ENCODE measurements at places on chromosomes 1 and 21.

- no peak for DNase-seq
Measured at GRCh38 chr1:18941221-18942141, 15.0 kb downstream of the IFFO2 start.

DNA sequence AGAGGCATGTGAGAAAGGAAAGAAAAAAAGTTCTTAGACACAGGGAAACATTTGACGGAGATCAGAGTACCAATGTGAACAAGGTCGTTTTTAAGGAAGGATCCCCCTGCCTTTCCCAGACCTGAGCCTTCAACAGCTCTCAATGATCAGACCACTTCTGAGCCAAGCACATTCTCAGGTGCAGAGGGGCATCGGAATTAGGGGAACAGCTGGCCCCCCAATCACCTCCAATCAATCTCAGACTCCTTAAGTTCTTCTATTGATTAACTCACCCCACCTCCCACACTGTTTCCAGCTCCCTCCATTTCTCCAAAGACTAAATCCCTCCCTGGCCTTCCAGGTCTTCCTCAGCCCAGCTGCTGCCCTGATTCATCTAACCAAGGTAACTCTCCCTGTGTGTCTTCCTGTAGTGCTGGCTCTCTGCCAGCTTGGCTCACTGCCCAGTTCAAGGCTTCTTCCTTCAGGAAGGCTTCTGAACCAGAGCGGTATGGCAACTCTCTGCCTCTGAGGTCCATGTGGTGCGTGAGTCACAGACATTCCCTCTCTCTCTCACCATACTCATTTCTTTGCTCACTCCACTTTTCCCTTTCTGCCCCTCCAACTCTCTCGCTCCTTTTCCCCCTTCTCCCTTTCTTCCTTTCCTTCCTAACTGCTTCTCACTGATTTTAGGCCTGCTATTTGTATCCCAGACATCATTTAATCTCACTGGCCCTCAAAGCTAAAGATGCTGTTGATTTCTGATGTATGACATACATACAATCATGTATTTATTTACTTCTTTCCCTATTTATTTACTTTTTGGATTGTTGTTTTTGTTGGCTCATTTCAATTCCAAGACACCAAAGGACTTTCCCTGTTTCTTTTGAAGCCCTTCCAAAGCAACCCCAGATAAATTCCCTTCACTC is 18.1 kb downstream of the CFAP45 start:
- peak; percentile 45 for DNase-seq

DNA sequence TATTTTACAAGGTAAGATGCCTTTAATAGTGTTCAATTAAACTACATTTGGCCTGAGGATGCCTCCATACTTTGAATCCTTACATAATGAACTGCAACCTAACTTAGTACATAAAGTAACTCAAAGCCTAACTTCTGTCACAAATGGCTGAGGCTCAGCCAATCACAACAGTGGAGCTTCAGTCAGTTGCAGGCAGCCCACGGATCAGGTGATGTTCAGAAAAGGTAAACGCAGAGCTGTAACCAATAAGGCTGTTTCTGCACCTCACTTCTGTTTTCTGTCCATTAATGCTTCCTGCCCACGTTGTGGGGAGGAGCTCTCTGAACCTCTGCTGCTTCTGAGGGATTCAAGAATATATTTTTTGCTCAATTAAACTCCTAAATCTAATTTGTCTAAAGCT is 94.8 kb upstream of the KIAA0040 start:
- DNase-seq = no peak

DNA sequence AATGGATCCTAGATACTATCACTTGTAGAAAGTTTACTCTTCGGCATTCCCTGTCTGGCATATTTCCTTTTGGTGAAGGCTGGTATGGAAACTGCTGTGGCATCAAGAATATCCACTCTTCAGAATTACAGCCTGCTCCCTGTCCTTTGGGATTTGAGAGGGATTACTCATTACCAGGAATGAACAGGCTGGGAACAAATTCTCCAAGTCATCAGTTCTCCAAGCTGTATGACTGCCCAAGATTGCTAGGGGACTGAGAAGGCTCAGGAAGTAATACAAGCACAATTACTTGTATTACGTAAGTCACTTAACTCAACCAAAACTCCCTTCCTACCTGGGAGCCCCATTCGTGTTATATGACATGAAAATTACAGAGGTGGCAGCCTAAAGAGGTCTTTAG is 49.6 kb downstream of the CD58 start:
- DNase-seq = no peak

DNA sequence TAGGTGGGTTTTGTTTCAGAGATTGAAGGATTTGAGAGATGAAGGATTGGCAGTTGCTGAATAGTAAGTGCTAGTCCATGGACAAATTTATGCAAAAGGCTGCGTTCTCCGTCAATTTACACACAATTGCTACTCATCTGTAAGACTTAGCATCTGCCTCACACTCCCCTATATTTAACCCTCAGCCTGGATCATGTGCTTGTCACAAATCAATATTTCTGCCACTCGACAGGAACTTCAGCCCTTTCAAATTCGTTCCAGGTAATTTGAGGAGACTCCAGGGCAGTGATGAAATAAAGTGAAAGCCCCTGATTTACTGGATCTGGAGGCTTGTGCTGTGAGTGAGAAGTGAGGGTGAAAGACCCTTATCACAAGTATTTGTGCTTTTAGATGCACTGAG is 105.6 kb upstream of the UBE2U start:
- no peak for DNase-seq

- no peak for DNase-seq
Measured at GRCh38 chr1:5969168-5969567, 23.1 kb downstream of the NPHP4 start.

- no peak for DNase-seq
Measured at GRCh38 chr1:31607360-31607759, 10.1 kb upstream of the HCRTR1 start.

DNA sequence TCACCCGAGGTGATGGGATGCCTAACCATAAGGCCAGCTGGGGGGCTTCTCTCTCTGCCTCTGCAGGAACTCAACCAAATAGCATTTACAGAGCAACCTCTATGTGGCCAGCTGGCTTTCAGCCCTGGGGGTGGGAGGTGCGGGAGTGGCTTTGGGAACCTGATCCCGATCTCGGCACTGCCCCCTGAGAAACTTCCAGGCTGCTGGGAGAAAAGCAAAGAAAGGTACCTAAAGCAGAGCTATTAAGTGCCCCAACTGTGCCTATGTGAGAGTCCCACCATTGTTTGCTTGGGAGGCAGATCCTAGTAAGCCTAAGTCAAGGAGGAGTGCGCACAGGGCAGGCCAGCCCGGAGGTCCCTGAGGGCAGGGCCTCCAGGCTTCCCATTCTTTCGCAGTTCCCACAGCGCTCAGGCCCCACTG is 7.0 kb downstream of the KRTCAP2 start:
- DNase-seq = no peak

- DNase-seq = peak; percentile 7
Measured at GRCh38 chr1:43947061-43947873, 517 bp downstream of the IPO13 start.

- no peak for DNase-seq
Measured at GRCh38 chr1:162011337-162012012, 12.2 kb downstream of the OLFML2B start.
